ENCODE measurements at places on chromosomes 1 and 21.

GRCh38 chr1:28889357-28889756, 25.0 kb upstream of the EPB41 start:
- DNase-seq, result no peak

DNA sequence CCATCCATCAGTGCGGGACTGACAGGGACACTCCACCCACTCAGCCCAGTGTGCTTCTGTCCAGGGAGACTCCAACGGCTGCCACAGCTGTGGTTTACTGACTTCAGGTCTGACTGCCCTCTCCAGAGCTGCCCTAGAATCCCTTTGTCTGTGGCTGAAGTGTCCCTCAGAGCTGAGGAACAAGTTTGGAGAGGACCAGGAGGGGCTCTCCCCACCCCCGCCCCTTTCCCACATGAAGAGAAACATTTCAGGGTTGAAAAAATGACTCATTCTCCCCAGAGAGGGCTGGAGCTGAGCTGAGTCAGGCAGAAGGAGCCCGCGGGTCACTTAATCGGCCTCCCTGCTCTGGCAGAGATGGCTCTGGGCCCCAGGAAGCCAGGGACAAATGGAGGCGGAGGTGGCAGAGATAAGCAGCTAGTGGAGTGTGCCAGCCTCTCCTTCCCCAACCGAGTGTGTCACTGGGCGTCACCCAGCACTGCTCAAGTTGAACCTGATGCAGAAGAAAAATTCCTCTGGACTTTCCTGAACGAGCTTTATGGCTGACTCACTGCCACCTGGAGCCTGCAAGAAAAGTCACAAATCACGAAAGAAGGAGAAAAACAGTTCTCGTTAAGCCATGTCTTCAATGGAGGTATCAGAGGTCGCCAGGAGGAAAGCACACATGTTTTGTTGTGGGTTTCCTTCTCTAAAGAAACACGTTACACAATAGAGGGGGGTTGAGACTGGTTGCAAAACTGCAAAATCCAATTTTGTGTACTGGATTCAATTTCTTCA, 34.3 kb upstream of the ECE1 start:
- DNase-seq, result peak; percentile 85

DNA sequence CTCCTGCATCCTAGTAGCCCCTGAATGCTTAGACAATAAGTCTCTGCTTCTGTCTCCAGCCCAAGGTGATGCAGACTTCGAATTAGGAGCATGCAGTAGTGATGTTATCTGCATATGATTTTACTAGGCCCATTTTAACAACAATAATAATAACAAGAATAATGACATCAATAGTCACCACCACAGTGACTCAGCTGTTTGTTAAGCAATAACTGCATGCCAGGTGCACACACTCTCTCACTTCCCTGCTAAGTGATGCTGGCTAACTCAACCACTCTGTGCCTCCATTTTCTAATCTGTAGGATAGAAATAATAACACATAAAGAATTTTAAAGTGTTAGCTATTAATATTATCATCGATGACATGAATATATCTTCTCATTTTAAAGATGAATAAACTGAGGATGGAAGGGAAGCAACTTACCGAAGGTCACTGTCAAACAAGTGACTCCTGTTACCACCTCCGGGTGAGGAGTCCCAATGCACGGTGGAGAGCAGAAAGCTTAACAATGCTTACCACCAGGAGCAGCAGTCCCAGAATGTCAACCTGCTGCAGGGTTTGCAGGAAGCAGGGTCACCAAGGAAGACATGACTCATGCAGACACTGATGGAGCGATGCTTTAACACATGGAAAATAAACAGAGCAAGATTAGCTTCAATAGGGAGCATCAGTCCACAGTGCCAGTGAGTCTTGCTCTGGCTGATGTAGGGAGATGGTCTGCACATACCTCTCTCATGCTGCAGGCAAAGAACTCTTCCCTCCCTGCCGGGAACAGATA, 290.2 kb downstream of the SPATA17 start:
- DNase-seq, result no peak

DNA sequence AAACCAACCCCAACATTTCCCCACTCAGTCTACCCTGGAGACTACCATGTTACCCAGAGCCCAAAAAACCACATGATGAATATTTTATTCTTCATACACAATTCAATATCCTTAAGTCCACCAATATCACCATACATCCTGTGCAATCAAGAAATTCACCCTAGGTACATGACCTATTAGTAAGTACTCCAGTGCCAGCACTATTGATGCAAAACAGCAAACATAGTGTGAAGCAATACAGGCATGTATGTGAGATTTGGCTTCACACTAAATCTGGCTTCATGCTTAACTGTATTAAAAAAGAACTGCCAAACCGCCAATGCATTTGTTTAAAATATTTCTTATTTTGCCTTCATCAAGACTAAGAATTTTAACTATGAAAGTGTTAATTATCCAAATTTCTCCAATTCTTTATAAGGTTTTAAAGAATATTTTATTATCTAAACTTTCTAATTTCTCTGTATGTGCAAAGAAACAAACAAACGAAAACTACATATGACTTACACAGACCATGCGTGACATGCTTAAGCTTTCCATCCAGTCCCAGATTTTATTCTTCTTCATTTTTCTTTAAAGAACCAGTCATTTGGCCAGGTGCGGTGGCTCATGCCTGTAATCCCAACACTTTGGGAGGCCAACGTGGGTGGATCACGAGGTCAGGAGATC, 22.4 kb upstream of the TMEM125 start:
- no peak for DNase-seq
